ENCODE measurements at places on chromosomes 16 and 17.

- DNase-seq: no peak
Observed at GRCh38 chr16:15487336-15488284, 53.2 kb downstream of the BMERB1 start.

DNA sequence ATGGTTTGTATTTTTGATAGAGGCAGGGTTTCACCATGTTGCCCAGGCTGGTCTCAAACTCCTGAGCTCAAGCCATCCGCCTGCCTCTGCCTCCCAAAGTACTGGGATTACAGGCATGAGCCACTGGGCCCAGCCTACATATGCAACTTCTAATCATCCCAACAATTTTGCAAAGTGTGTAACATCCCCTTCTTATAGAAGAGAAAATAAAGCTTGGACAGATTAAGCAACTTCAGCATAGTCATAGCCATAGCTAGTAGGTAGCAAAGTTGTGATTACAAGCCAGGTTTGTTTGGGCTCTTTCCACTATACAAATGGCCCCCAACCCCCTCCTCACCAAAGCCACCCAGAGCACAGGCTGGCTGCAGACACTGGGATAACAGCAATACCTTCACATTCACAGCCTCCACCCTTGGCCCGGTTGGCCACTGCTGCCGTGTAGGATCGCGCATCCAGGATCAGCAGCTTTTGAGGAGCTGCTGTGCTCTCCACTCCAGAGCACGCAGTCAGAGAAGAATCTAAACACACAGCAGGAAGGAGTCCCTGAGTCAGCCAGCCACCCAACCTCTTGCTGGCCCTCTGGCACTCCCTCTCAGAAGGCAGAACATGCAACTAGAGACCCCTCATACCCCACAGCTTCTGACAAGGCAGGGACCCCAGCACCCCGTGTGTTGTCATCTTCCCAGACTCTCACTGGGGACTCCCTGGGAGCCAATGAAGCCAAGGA is 7.9 kb downstream of the MTMR4 start:
- DNase-seq: no peak

DNA sequence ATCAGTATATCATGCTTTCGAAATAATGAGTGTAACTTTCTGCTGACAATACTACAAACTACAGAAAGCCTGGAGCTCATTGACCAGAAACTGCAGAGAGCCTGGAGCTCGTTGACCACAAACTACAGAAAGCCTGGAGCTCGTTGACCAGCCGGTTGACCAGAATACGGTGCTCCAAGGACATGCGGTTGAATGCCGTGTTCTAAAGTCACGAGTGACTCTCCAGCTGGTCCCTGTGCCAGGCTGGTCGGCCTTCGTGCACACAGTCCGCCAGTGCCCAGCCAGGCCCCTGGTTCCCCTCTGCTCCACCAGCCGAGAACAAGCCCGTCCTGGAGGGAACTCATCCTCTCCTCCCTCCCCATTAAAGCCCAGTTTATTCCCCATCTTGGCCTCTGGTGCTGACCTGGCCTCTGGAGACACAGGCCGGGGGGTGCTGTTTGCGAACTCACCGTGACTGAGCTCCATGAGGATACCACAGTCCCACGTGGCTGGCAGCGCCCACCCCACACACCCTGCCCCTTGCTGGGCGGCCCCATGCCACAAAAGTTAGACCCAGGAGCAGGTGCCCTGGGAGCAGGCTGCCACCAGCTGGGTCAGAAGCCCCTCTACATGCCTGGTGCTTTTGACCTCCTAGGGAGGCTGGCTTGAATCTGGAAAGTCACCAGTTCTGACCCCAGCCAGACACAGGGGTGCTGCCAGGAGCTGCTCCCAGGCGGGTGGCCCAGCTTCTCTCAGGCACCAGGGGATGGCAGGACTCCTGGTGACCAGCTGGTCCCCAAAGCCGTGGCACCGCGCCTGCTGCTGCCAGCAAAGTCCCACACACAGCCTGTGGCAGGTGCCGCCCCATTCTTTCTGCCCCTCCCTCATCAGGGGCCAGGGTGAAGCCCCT is 15.5 kb upstream of the CDH15 start:
- no peak for DNase-seq

GRCh38 chr17:78226055-78226758 is 5.2 kb upstream of the TMEM235 start:
- no peak for DNase-seq

GRCh38 chr16:20916289-20916688 is 15.7 kb downstream of the LYRM1 start:
- DNase-seq: no peak

DNA sequence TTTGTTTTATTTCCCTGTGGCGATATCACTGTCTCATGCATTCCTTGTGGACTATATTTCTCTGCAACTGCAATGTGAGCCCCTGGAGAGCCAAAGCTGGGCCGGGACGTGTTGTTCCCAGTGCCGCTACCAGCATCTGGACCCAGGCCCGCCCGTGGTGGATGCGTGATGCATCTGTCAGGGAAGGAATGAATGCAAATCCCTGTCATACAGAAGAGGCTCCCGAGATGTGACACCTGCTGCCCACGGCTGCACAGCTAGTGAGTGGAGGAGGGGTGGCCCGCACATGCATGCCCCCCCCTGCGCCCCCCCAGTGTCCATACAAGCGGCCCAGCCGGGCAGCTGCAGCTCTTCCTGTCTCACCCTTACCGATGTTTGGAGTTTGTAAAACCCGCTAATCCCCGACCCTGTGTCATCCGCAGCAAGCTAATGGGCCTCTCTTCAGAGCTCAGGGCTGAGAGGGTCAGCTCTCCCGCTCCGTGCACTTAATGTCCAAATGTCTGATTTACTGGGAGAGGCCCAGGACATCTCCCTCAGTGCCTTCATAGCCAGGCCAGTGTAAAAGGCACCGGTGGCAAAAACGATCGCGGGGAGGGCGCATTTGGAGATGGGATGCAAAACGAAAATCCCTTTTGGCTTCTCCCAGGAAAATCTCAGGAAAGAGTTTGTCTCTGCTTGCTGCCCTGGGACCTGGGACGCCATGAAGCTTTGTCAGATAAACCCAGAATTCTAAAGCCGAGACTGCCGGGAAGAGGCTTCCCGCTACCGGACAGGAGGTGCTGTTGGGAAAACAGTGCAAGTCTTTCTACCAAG is 91.8 kb downstream of the FOXL1 start:
- DNase-seq: no peak

GRCh38 chr17:1267471-1267943 is 2.7 kb upstream of the BHLHA9 start:
- no peak for DNase-seq

DNA sequence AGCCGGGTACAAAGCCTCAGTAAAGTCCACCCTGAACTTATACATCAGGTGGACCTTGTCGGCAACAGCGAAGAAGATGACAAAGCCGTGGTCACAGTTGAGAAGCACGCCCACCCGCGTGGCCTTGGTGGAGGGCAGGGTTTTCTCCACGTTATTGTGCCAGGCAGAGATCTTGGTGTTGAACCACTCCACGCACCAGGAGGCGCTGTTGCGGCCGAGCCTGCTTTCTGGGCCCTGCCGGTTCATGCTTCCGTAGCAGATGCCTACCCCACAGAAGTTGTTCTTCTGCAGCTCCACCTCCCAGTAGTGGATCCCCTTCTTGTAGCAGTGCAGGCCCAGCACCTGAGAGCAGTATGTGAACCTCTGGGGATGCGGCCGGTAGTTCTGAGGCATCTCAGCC is 22.1 kb downstream of the TRIM25 start:
- no peak for DNase-seq

GRCh38 chr16:81388357-81388756 is 56.3 kb upstream of the CMIP start:
- no peak for DNase-seq

DNA sequence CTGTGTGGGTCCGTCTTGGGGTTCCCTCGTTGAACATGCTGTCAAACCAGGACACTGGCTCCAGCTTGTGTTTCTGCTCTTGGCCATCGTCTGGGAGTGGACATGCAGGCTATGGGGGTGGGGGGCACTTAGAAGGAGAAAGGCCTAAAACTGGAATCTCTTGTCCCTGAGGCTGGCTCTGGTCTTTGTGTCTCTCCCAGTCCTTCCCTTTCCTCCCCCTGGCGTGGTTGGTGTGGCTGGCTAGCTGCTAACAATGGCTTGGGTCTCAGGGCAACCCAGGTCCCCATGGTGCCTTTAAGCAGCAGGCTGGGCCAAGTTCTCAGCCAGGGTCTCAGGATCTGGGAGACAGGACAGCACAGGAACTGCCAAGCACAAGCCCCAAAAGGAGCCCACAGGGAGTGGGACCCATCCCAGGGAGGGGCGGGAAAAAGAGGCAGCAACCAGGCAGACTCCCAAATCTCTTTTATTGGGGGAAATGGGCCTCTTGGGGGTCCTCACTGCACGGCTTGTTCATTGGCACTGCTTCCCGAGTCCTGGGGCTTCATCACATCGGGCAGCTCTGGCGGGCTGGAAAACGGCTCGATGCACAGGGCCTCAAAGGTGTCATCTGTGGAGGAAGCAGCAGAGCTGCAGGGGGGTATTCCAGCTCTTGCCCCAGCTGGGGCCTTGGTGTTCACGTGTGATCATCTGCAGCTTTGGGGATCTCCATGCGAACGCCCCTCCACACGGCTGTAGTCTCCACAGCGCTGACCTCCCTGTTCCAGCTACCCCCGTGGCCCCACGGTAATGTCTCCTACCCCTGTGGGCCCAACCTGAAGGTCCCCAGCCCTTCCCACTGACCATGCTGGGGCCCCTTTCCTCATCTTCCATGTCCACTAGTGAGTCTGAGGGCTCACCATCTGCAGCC is 5.3 kb downstream of the ELOB start:
- DNase-seq: no peak

DNA sequence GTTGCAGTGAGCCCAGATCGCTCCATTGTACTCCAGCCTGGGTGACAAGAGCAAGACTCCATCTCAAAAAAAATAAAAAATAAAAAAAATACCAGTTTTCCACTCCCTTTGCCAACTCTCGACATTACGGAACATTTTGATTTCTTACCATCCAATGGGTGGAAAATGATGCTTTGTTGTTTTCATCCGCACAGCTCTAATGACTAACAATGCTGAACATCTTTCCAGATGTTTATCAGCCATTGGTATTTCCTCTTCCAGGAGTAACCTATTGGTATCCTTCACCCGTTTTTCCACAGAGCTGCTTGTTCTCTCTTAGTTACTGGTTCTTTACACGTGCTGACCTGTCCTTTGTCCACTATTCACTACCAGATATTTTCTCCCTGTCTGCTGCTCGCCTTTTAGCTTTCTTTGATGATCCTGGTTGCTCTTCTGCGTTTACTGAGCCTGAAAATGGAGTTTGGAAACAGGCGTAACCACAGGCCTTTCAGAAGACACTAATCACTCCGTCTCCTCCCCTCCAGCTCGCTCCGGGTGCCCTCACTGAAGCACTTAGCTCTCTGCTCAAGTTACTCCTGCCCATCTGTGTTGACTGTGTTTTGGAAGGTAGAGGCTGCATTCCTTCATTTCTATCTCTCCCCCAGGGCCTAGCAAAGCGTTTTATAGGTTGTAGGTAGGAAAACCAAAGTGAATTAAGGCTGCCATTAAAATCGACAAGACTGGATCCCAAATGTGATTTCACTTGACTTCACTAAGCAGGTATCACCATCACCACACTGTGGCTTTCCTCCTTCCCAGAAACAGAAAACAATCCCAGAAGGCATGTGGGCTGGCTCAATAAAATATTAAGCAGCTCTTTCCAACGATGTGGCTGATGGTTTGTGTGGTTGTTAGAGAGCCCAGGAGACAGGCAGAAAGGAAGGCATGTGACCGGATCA is 8.9 kb downstream of the SHPK start:
- no peak for DNase-seq

- DNase-seq: no peak
Observed at GRCh38 chr16:12170103-12171040, 193.8 kb downstream of the SNX29 start.

- no peak for DNase-seq
Observed at GRCh38 chr17:59328601-59329000, 2.9 kb upstream of the YPEL2 start.

All from amniotic stem cell (primary cell).